Fibroblast of skin of right biceps (primary cell): ENCODE measurements at places on chromosomes 16 and 17.

DNA sequence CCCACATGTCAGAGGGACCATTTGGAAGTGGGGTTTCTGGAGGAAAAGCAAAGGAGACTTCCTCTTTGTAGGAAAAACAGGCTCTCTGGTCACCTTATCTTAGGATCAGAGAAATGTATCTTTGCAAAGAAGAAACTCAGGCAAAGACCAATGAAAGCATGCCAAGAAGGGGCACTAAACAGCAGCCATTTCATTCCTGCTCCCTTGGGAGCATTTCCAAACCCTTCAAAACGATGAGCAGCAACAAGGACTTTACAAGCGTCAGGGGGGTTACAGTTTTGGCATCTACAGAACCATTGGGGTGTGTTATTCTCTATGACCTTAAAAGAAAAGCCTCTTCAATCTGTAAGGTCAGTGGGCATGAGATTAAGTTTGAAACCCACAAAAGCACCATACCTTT, 122.8 kb downstream of the SMG6 start:
- no peak for DNase-seq

DNA sequence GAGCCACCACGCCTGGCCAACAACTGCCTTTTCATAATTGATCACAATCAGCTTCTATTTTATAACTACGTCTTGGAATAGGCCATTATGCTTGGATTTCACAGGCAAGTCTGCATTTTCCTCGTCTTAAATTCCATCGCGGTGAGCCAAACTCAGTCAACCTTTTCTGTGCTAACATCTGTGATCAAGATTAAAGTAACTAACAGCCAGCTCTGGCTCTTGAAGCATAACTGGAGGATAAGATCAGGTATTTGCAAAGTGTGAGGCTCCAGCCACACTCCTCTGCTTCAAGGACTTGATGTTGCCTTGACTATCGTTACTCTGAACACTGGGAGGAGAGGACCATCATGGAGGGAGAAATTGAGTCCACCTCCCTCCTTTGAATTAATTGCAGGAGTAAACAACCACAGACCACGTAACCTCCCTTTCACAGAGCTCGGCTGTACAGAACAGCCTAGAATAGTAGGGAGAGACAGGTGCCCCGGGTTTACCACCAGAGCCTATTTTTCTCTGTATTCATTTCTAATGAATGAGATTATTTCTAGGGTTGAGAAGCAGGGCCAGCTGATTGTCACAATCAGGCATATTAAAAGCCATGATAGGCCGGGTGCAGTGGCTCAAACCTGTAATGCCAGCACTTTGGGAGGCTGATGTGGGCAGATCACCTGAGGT, 143.0 kb downstream of the XYLT1 start:
- peak; percentile 46 for DNase-seq

DNA sequence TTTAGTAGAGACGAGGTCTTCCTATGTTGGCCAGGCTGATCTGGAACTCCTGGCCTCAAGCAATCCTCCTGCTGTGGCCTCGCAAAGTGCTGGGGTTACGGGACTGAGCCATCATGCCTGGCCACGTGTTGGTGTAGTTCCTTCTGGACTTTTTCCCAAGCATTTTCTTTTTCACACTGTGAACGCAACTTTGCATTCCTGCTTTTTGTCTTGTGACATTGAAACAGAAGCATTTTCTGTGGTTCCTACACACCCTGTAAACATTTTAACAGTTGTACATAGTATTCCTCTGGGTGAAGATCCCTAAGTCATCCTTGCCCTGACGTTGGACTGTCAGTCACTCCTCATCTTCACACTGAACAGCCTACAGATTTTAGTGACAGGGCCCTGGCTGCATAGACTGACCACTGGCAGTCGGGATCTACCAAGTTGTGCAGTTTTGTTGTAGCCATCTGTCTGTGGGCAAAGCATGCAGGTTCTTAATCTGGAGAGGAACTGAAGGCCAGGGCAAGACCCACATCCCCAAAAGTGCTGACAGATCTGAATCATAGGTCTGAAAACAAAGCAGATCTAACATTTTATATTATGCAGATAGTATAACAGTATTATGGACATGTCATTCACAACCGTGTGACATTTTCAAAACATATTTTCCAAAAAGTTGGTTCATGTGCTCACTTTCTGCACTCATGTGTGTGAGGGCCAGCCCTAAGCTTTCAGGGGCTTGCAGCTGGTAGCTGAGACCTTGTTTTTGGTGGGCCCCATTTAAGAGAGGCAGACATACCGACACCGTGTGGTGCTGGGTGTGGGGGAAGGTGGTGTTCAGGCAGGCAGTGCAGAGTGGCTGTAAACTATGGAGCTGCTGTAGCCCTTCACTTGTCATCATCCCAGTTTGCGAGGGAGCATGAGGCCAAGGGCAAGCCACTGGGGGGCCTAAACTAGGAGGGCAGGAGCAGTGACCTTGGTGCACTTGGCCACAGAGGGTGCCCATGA, 59.9 kb downstream of the EPN2 start:
- no peak for DNase-seq

GRCh38 chr17:68706356-68706920, 105.3 kb upstream of the FAM20A start:
- no peak for DNase-seq

- peak; percentile 77 for DNase-seq
Measured at GRCh38 chr16:64858076-64858475, 263.8 kb downstream of the CDH11 start.

DNA sequence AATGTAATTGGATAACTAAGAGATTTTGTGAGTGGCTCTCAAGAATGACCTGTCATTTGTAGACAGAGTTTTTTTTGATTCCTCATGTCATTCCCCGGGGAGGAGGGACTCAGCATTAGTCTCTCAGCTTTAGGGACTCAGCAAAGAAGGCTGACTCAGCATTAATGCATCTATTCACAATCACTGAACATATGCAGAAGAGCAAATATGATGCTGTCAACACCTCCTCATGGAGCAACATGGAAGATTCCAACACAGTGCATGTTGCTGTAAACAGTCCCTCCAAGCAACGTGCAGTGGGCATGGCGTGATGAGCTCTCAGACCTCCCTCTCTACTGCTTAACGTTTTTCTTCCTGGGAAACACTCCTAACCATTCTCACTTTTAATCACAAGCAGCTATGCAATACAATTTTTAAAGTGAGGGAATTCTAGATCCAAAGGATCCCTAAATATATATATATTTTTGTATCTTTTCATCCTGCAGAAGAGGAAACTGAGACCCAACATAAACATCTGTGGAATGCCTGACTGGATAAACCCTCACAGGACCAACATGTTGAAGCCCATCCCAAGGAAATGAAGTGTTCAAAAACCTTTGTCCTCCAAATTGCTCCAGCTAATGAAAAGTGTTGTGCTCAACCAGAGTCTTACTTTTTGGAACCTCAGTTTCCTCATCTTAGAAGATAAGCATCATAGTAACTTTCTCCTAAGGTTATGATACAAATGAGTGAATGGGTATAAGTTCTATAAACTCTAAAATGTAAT, 38.9 kb downstream of the TMEM100 start:
- peak; percentile 49 for DNase-seq

GRCh38 chr16:54051821-54052220, 234.8 kb downstream of the IRX3 start:
- no peak for DNase-seq

DNA sequence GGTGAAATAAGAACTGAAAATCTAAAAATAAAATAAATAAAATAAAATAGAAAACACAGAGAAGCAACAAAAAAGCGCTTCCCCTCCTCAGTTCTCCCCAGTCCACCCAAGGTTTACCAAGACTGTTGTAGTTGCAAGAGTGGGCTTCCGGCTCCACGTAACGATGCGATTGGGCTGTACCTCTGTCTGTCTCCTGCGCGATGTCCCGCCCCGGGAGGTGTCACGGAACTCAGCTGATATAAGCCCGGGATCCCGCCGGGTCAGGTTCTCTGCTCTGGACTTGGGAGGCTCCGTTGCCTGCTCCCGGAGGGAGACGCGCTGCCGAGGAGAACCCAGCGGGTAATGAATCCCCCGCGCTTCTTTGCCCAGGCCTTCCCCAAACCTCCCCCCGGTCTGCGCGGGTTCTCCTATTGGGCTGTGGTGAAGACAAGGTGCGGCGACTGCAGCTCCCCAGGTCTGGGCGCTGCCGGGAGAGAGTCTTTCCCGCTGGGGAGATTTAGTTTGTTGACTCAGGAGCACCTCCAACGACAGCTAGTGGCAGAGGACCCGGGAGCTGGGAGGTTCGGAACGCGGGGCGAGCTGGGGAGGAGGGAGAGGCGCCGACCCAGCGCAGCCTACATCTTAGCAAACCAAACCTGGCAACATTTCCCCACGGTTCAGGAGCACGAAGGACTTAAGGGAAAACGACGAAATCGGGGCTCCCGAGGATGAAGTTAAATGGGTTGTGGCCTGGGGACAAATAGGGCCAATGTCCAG, at the start of gene SLFN5:
Gene SLFN5, plus strand, starts transcription at position 268 of the 756 bp plus-strand sequence. CDS start 15,619 bp downstream, outside the sequence.
- peak; percentile 90 for DNase-seq

- DNase-seq: peak; percentile 31
Measured at GRCh38 chr16:89863741-89864526, 9.5 kb upstream of the TCF25 start.

DNA sequence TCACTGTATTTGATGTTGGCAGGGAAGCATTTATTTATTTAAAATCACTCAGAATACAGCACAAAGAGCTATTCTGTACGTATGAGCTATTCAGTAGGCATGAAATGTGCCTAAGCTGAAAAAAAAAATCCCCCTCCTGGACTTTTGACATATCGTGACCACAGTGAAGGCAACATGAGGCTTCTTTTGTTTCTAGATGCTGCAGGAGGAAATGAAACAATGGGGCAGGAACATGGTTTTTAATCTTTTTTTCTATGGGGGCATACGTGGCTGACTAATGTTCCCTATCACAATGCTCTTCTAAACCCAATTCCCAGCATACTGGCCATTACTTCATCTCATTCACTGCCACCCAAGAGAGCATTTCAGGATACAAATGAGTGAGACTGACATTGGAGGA, 191.0 kb upstream of the PMFBP1 start:
- no peak for DNase-seq

DNA sequence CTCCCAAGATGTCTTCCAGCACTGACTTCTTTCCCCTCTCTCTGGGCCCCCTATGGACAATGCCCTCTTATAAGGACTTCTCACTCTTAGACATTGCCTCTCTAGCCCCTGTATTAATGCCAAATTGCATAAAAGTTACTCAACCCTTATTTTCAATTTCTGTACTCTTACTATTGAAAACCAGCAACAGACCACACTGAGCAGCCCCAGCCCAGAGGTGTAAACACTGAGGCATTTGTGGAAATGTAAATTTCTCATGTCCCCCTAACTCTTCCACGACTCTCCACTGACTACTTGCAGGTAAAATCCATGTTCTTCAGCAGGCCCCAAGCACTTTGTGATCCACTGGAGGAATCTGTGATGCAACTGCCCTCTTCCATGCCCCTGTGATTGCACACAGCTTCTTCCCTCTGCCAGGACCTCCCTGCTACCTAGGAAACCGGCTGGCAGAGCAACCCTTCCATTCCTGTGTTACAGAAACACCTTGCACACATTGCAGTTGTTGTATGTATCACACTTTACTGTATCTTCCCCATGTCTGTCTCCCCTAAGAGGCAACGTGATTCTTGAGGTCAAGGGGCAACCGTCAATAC, 4.4 kb downstream of the N4BP1 start:
- no peak for DNase-seq
